Stimulated activated CD4-positive, alpha-beta T cell treated with anti-CD3 and anti-CD28 coated beads, Interleukin-12 subunit alpha, Interleukin-12 subunit beta, amount 100 ng/mL, for 24 hours (primary cell): ENCODE measurements at places on chromosomes 2 and 18.

DNA sequence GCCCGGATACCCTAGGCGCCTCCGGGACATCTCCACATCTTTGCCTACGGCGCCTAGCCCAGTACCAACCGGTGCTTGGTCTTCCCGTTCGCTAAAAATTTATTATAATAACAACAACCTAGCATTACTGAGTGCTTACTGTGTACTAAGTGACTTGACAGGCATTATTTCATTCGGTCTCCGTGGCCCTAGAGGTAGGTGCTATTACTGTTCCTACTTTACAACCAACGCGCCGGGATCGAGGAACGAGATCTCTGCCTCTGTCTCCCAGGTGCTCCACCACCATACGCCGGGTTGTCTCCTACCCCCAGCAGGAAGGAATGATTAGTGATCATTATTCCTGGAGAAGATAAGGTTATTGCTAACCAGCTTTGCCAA is 657 bp upstream of the BIN1 start:
- DNase-seq: no peak

DNA sequence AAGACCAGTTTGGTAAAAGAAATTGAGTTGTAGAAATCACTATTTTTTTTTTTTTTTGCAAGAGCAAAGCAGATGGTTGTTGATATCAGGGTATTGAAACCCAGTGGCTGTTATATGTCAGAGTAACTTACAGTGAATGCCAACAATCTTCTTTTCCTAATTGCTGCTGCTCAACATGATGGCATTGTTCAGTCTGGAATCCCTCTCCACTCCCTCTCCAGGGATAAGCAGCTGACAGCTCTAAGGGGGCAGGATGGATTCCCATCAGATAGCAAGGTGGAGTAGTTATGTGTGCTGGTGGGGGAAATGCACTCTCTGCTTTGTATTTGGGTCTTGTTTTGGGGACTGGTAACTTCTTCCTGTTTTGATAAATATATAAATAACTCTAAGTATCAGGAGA is 200.0 kb downstream of the PIK3C3 start:
- no peak for DNase-seq

DNA sequence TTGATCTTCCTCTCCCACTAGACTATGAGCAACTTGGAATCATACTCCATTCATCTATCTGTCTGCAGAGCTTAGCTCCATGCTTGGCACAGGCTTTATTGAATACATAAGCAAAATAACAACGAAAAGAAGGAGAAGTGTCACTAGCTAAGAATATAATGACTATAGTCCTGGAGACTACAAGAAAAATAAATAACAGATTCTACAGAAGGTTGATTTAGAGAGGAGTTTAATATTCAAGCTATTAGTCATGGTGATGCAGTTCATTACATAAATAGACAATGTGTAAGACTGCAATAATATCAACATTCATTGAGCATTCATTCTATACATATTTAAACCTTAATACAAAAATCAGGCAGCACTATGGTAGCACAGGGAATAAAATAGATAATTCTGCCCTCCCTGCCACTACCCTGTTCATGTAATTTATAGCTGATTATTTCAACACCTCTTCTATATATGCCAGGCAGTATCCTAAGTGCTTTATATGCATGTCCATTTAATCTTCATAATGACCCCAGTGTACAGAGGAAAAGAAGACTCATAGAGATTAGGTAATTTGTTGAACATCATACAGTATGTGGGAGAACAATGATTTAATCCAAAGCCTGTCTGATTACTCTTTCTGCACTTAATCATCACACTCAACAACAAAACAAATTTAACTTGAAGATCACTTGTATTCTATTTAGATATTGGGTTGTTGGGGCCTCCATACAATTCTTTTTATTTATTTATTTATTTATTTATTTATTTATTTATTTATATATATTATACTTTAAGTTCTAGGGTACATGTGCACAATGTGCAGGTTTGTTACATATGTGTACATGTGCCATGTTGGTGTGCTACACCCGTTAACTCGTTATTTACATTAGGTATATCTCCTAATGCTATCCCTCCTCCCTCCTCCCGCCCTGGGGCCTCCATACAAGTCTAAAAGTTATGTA is 165.3 kb downstream of the RNF152 start:
- no peak for DNase-seq

- DNase-seq: no peak
These were observed 213.8 kb upstream of the MGAT5 start for GRCh38 chr2:134039912-134040581.

DNA sequence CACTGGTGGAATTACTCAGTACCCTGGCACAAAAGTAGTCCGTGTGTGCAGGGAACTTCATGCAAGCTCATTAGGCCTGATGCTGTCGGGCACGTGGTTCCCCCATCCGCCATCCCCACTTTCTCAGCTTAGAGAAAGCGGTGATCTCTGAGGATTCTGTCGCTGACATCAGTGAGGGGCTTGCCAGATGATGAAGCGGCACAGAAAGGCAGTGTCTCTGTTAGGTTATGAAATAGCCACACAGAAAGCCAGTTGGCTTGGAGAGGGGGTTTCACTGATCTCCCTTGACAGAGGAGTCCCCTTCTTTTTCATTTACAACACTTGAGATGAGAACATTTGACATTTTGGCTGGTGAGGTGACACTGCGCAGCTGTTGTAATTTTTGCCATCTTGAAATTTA is 179.7 kb downstream of the FAM210A start:
- DNase-seq: no peak

DNA sequence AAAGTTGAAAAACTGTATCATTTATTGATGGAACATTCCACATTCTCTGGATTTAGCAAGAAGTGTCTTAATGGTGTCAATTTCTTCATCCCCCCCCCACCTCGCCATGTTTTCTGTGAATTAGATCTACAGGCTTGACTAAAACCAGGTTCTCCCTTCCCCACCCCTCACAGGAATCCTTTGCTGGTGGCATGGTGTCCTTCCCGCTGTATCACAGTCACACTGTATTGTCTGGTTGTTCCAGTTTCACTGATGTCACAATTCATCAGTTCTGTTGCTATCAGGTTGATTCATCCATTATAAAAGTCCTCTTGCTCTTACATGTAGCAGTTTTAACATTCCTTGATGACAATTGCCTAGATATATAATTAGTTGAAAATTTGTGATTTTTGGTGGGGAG is 6.1 kb upstream of the SNORC start:
- DNase-seq: no peak

GRCh38 chr2:134401789-134402188 is 147.9 kb downstream of the MGAT5 start:
- no peak for DNase-seq

DNA sequence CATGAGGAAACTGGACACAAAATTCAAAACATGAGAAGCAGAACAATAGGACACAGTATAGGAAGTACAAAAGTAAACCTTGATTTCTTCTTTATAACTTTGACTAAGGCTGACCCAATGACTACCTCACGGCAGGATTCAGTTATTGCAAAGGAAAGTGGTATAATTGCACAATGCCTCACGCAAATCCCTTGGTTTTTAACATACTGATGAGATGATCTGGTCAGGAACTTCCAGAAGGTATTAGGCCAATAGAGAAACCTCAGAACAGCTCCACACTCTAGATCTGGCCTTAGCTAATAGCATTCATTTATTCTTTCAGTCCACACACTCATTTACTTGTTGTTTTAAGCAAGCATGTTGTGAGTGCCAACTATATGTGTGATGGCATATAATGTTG is 1526.9 kb upstream of the ACVR2A start:
- no peak for DNase-seq

- no peak for DNase-seq
These were observed 247.6 kb downstream of the RPRM start for GRCh38 chr2:153230977-153231376.

- no peak for DNase-seq
These were observed 106.7 kb downstream of the METTL8 start for GRCh38 chr2:171327043-171327496.

DNA sequence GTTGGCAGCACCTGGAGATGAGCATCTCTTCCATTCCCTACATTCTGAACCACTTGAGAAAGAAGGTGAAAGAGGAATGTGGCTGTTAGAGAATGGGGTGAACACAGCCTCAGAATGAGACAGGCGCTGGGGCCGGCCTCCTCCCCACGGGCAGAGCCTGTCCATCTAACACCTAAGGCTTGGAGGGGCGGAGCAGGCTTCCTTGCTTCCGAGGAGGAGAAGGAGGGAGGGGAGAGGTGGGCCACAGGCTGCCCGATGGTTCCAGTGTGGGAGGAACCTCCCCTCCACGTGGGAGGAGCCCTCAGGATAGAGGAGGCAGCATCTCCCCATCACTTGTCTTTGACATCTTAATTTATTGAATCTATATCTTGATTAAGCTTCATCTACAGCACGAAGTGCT is 68.6 kb downstream of the CIB4 start:
- no peak for DNase-seq

- peak; percentile 14 for DNase-seq
These were observed 78.4 kb downstream of the SETBP1 start for GRCh38 chr18:44758861-44759631.

- no peak for DNase-seq
These were observed 7.6 kb downstream of the SDC1 start for GRCh38 chr2:20217041-20217970.

DNA sequence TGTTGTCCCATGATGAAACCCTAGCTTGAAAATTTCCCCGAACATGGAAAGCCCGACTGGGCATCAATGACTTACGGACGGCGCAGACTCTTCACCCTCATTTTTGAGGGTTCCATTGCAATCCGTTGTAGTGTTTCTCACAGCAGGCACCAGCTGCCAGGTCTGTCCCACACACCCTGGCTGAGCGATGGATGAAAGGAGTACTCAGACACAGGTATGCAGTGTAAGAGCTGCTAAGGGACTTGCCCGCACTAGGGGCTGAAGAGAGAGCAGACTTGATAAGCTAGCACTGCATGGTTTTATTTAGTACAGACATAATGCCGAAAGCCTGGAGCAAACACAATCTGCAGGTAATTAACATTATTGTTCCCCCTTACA is 15.8 kb downstream of the DYNAP start:
- DNase-seq: no peak
